Endodermal cell (in vitro differentiated cells): ENCODE measurements at places on chromosomes 2 and 18. TPM values are rescaled to one million over a fixed set of nuclear protein-coding genes. Genes with fewer than 3 reads are reported as not detected.

GRCh38 chr2:145797692-145798091 is 1277.8 kb upstream of the ZEB2 start:
- DNase-seq, result no peak
- no peaks in the 10 kb centered on the region for H3K27me3 ChIP-seq
- no peak overlapping the region for H3K27ac ChIP-seq
- peaks cover 8% of the 10 kb centered on the region for H3K4me1 ChIP-seq

The SULT1C4 gene
- total RNA-seq, result 2.3 to 3.5 TPM (median 2.4 TPM) in 3 replicates

- no peak overlapping the region for H3K4me3 ChIP-seq
- no peak overlapping the region for H3K27ac ChIP-seq
- H3K27me3 ChIP-seq, result no peaks in the 10 kb centered on the region
- no peaks in the 10 kb centered on the region for H3K4me1 ChIP-seq
- H3K36me3 ChIP-seq, result no peaks in the 10 kb centered on the region
- no peak for DNase-seq
Observed at GRCh38 chr2:8575038-8575833, 106.6 kb upstream of the ID2 start.

The PDE1A gene
- total RNA-seq, result 0.32 to 1.0 TPM in 2 of 3 replicates, not detected in the other

DNA sequence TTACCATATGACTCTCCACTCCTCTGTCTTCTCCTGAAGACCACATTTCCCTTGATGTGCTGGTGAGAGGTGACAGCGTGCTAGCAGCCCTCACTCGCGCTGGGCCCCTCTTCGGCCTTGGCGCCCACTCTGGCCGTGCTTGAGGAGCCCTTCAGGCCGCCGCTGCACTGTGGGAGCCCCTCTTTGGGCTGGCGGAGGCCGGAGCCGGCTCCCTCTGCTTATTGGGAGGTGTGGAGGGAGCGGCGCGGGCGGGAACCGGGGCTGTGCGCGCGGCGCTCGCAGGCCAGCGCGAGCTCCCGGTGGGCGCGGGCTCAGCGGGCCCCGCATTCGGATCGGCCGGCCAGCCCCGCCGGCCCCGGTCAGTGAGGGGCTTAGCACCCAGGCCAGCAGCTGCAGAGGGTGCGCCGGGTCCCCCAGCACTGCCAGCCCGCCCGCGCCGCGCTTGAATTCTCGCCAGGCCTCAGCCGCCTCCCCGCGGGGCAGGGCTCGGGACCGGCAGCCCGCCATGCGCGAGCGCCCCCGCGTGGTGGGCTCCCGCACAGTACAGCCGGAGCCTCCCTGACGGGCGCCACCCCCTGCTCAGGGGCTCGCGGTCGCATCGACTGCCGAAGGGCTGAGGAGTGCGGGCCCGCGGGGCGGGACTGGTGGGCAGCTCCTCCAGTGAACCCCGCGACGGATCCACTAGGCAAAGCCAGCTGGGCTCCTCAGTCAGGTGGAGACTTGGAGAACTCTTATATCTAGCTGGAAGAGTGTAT is 246.6 kb upstream of the REG3G start:
- no peaks in the 10 kb centered on the region for H3K36me3 ChIP-seq
- no peaks in the 10 kb centered on the region for H3K27me3 ChIP-seq
- H3K4me3 ChIP-seq, result no peak overlapping the region
- no peaks in the 10 kb centered on the region for H3K4me1 ChIP-seq
- no peak for DNase-seq

- no peaks in the 10 kb centered on the region for H3K4me1 ChIP-seq
- H3K27me3 ChIP-seq, result no peaks in the 10 kb centered on the region
- DNase-seq, result no peak
- no peaks in the 10 kb centered on the region for H3K36me3 ChIP-seq
- no peak overlapping the region for H3K27ac ChIP-seq
Observed at GRCh38 chr2:241612156-241613016, 24.6 kb downstream of the THAP4 start.

GRCh38 chr2:86621280-86621943 is 2.3 kb downstream of the RNF103 start:
- H3K4me3 ChIP-seq, result peak overlapping the region; percentile 87
- peaks cover 27% of the 10 kb centered on the region for H3K36me3 ChIP-seq
- peaks cover 2% of the 10 kb centered on the region for H3K4me1 ChIP-seq

DNA sequence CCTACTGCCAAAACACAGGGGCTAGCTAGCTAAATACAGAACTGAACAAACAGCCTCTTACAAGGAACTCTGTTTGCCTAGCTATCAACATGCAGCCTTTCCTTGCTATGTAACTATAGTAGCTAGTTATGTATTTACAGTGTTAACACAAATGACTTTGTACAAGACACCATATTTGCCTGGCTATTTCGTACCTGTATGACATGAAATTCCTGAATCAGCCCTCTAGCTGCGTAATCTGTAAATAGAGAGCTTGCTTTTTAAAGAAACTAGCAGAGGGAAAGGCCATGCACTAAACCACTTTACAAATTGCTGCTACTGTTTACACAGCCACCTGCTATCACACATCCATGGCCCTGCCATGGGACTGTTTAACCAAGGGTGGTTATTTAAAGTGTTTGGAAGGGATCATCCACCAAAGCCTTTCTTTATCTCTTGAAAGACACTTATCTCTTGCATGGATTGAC is 248.7 kb downstream of the TFCP2L1 start:
- H3K27me3 ChIP-seq, result peaks cover 100% of the 10 kb centered on the region
- no peak overlapping the region for H3K27ac ChIP-seq
- DNase-seq, result peak; percentile 40

DNA sequence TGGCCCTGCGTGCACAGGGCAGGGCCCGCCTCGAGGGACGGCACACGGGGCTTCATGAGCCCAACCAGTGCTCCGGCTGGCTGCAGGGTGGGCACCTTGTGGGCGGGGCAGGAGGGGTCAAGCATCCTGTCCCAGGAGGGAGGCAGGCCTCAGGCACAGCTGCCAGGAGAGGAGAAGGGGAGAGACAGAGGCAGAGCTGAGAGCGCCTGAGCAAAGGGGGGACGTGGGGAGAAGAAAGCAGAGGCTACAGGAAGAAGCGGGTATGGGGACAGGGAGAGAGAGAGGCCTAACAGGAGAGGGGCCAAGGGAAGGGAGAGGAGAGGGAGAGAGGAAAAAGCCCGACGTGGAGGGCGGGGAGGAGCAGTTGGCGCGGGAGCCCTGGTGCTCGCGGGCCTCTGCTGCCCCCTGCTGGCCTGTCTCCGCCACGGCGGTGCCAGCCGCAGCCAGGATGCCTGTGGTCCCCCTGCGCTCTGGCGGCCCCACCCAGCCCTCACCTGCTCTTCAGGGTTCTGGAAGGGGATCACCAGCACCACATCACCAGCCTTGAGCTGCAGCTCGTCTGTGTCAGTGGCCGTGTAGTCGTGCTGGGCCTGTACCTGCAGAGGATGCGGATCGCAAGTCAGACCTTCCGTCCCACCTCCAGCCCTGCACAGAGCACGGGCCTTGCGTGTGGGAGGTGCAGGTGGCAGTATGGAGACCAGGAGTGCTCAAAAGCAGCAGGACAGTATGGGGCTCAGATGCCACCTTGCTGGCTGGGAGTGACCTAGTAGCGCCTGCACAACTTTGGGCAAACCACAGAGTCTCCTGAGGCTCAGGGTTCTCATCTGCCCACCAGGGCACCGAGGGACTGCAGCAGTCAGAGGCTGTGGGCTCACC is 56.8 kb downstream of the BIN1 start:
- H3K27ac ChIP-seq, result no peak overlapping the region
- no peaks in the 10 kb centered on the region for H3K4me1 ChIP-seq
- H3K27me3 ChIP-seq, result no peaks in the 10 kb centered on the region
- H3K4me3 ChIP-seq, result no peak overlapping the region

DNA sequence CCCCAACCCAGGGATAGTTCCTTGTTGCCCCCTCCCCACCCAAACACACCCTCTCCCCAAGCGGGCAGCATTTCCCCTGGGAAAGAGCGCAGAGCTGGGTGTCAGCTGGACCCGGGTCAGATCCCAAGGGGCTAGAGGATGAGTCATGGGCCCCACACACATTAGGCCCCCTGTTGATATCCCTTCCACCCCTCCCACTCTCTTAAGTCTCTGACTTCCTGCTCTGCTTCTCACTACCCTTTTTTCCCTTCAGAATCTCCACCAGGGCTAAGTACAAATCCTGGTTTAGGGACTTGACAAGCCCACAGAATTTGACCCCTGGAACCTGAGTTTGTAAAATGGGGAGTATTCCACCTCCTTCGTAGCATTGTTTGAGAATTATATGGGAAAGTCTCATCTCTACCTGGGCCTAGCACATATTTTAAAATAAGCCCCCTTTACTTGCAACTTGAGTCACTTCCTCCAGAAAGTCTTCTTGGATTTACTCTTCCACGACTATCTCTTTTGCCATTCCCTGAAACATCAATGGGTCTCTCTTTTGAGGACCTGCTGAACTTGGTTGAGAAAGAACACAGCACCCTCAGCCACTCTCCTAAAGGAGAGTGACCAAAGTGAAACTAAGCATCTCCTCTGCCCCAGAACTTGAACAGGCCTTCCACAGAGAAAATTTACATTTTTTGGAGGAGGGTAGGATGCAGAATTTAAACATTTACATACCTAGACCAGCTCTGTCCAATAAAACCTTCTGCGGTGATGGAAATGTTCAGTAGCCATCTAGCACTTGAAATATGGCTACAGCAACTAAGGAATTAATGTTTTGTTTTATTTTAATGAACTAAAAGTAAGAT is 4.7 kb downstream of the RTKN start:
- H3K4me3 ChIP-seq, result no peak overlapping the region
- peaks cover 12% of the 10 kb centered on the region for H3K4me1 ChIP-seq
- peak; percentile 74 for DNase-seq

GRCh38 chr2:105744091-105744908 is 412 bp upstream of the NCK2 start:
- H3K27ac ChIP-seq, result no peak overlapping the region
- DNase-seq, result peak; percentile 78
- H3K4me1 ChIP-seq, result peaks cover 10% of the 10 kb centered on the region
- H3K36me3 ChIP-seq, result peaks cover 13% of the 10 kb centered on the region
- no peaks in the 10 kb centered on the region for H3K27me3 ChIP-seq
